ENCODE measurements at places on chromosomes 12 and 14.

GRCh38 chr14:33282331-33283230 lies 343.9 kb downstream of the NPAS3 start:
- DNase-seq: no peak

- no peak for DNase-seq
These were observed 193.1 kb upstream of the FAR2 start for GRCh38 chr12:28955931-28956330.

- no peak for DNase-seq
These were observed 87.6 kb downstream of the SEC23A start for GRCh38 chr14:39015360-39015961.

DNA sequence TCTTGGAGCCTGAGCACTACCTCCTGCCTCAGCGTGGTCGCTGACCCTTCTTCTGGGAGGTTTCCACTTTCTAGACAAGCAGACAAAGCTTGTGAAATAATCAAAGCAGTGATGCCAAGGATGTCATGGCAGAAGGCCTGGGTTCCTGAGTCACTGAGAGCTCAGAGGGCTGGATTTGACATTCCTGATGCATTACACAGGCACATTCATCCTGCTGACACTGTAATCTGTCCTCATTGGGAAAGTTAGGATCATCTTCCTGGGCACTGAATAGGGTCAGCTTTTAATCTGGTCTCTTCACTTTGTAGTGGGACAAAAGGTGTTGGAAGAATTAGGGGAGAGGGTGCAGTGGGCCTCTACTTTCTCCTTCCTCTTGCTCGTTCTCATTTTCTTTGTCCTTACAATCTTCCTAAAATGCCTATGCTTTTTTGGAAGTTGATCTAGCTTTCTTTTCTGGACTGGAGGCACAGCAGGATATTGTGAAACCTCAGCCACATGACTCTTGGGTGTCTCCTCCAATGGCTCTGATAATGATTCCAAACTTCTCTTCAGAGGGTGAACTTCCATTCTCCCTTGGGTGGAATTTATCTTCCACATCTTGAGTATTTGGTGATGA lies 29.6 kb downstream of the EEA1 start:
- DNase-seq: no peak

DNA sequence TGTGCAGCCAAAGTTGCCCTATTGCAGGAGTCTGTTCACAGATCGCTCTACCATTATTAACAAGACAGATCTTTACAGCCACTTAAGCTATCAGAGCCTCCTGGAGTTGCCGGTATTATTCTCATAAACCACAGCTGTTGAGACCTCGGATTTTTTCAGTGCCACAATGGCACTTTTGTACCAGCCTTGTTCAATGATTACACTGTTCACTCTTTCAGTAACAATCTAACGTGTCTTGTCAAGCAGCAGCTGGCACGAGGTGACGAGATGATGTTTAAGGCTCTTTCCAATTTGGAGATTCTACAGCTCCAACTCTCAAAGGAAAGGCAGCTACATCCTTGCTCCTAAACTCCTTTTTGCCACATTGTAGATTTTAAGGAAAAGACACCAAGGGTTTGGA lies 30.7 kb downstream of the LRIG3 start:
- no peak for DNase-seq

GRCh38 chr14:88935083-88935482 lies 110.6 kb downstream of the TTC8 start:
- DNase-seq: no peak

DNA sequence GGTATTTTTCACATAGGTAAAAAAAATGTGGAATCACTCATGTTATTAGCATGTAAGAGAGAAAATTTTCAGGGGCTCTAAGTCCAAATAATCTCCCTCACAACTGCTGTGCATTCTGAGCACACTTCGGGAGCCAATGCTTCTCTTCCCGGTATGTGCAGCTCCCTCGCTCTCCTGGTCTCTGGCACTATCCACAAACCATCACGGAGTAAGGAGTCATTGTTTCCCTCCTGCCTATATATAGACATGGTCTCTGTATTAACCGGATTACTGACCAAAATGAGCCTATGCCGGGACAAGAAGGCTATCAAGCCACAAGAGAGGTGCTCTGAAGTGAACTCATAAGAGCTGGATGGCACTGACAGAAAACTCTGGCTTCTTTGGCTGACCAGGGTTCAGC lies 13.4 kb downstream of the HECTD4 start:
- no peak for DNase-seq

- DNase-seq: no peak
These were observed 32.2 kb upstream of the DCD start for GRCh38 chr12:54680374-54680773.

GRCh38 chr14:68513838-68514607 lies 278.8 kb downstream of the ZFP36L1 start:
- DNase-seq: no peak

DNA sequence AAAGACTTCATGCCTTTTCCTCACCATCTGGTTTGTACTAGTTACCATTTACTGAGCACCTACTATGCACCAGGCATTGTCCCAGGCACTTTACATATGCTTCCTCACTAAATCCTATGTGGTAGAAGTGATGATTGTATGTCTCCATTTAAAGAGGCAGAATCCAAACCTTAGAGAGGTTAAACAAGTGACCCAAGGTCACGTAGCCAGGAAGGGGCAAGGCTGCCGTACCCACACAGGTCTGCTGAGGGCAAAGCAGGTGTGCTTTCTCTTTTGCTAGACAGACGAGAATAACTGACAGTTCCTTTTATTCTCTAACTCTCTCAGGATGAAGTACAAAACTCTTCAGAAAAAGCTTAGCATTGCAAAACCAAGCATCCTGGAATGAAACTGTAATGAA lies 235.2 kb upstream of the SRRM4 start:
- DNase-seq: no peak

All from substantia nigra (tissue), 51 donors.